HCEC 1CT (cell line): ENCODE measurements at places on chromosomes 11 and 22.

- DNase-seq, result no peak
Observed at GRCh38 chr11:16800382-16800781, 61.9 kb downstream of the C11orf58 start.

DNA sequence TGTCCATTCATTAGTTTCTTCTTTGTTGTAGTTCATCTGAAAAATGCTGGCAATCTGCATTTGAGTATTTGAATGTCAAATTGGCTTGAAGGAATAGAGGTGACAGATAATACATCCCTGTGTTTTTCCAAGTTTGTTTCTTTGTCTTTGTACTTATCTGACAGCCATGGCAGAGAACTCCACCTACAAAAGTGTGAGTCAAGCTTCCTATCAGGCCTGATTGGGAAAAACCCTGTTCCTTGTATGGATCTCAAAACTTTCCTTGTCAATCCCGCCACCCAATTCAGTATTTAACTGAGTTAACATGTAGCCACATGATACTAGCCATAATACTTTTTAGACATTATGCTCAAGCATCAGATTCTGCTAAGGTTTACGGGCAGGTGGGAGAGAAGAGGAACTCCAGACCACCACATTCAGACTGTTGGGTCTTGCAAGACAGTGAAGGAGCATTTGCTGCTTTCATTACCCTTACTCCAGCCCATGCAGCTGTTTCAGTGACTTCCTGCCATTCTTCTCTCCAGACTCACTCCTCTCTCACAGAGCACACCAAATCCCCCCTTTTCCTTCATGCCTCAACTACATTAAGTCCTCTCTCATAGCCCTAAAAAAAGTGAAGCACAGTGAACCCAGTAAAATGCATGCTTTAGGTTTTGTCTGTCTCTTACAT lies 65.9 kb downstream of the BLID start:
- DNase-seq, result no peak

DNA sequence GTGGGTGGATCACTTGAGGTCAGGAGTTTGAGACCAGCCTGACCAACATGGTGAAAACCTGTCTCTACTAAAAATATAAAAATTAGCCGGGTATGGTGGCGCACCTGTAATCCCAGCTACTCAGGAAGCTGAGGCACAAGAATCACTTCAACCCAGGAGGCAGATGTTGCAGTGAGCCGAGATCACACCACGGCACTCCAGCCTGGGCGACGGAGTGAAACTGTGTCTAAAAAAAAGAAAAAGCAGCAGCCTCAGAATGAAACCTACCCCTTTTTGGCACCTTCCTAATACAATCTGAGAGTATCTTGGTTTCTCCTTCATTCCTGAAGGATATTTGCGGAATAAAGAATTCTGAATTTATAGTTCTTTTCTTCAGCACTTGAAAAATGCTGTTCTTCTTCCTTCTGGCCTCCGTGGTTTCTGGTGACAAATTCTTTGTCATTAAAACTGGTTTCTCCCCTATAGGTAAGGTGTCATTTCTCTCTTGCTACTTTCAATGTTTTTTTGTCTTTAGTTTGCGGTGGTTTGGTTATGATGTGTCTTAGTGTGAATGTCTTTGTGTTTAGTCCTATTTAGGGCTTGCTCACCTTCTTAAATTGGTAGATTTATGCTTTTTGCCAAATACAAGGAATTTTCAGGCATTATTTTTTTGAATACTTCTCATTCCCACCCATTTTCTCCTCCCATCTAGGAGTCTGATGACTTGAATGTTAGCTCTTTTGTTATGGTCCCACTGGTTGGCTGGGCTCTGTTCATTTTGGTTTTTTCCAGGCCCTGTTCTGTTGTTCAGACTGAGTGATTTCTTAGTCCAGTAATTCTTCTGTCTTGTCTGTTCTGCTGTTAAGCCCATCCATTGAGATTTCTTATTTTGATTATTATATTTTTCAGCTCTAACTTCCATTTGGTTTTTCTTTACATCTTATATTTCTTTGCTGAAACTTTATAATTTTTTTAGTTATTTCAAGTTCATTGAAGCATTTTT lies 15.4 kb downstream of the ASRGL1 start:
- DNase-seq, result no peak

DNA sequence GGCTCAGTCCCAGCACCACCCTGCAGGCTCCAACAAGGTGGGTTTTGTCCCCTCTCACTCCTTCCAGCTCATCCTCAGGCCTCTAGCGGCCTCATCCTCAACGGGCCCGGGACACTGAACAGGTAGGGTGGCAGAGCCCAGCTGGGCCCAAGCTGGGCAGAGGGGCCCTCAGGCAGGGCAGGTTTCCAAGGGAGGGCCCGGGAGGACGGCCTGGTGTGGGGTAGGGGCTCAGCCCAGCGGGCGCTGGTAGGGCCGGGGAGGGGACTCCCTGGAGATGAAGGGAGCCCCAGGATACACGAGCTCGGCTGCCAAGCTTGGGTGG lies 2.5 kb upstream of the IFITM10 start:
- no peak for DNase-seq

DNA sequence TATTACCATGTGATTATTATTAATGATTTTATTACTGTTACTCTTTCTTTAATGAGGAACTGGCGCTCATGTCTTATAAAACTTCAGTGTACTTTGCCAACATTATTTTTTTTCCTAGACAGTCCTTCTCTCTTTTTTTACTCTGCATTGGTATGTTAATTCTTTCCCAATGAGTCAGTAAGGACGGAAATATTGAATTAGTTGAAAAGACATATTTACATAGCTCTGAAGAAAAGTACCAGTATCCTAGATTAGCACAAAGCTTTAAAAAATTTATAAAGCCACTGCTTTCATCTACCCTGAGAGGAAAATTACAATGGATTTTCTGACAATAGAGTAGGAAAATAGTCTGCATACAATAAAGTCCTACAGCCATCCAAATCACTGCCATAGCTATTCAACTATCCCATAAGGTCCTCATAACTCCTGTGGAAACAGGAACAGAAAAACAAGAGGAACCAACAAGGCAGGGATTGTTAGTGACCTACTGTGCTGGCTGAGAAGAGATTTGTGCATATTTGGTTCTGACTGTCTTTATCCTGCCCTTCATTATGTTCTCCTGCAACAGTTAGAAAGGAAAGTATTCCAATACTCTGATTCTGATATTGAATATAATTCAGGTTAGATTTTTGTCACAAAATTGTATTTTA lies 314.4 kb downstream of the AASDHPPT start:
- DNase-seq, result peak; percentile 79

DNA sequence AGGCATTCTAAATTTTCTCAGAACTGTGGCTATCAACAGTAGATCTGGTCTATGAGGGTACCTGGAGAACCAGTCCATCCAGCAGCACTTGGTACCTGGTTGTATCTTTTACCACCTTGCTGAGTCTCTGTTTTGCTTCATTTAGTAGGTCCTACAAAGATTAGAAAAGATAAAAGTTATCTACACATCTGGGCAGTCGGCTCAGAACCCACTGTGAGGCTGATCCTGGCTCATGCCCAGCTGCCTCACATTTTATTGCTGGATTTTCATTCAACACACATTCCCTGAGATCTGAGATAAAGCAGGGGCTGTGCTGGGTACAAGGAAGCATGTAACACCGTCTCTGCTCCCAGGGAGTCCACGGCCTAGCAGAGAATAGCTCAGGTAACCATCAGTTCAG lies 27.5 kb downstream of the ATP6V1E1 start:
- DNase-seq, result no peak

DNA sequence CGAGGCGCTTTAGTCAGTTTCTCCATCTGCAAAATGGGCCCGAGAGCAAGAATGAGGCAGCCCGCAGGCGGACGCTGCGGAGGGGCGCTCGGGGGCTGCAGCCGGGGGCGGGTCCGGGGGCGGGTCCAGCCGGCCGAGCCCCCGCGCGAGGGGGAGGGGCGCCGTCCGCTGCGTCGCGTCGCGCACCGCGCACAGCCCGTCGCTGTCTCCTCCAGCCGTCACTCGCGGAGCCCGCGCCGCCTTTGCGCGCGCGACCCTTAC lies 282 bp downstream of the PC start:
- DNase-seq, result no peak

GRCh38 chr11:9834291-9834690 lies 170.4 kb downstream of the SWAP70 start:
- no peak for DNase-seq

DNA sequence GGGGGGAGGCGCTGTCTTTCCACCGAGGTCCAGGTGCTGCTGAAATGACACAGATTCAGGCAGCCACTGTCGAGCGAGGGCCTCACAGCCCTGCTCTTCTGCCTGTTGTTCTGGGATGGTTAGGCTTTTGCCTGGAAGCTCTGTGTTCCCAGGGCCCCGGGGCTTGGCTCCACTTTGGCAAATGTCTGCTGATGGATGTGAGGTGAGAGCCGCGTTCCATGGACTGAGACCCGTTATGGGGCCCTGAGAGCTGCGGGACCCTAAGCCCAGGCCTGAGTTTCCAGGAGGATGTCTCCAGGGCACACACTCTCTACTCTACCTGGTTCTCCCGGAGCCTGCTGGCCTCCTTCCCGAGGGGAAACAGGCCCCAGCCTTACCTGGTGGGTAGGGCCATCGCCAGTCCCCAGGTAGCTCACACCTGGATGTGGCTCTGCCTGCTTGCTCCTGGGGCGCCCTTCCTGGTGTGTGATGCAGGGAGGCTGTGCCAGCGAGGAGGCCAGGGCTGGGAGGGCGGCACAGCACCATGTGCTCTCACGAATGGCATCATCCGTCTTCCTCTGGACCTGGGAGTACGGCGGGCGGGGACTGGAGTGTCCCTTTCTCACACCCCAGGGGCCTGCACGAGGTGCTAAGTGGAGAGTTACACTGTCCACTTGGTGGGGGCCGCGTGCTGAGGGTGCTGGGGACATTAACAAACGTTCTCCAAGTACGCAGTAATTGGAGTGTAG lies 435.5 kb downstream of the TBC1D22A start:
- no peak for DNase-seq

GRCh38 chr11:125313271-125314219 lies 149.0 kb downstream of the PKNOX2 start:
- DNase-seq, result no peak

DNA sequence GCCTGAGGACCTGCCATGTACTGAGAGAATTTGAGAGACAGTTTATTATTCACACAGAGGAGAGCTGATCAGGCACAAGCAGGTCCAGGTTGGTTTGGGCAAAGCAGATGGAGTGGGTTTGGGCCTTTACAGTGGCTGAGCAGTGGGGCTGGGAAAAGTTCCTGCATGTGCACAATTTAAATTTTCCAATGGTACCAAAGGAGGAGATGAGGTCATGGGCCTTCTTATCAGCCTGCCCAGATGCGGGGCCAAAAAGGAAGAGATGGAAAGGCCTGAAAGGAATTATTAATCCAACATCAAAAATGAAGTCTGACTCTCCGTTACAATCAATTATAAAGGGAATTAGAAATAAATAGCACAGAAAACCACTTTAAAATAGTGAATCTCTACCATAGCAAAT lies 367.6 kb downstream of the TMEM135 start:
- no peak for DNase-seq

GRCh38 chr11:36976741-36977140 lies 378.7 kb upstream of the RAG2 start:
- DNase-seq, result no peak

- no peak for DNase-seq
Observed at GRCh38 chr11:14593671-14594070, 49.9 kb upstream of the PDE3B start.

GRCh38 chr11:134530636-134531326 lies 118.7 kb upstream of the B3GAT1 start:
- DNase-seq, result no peak

DNA sequence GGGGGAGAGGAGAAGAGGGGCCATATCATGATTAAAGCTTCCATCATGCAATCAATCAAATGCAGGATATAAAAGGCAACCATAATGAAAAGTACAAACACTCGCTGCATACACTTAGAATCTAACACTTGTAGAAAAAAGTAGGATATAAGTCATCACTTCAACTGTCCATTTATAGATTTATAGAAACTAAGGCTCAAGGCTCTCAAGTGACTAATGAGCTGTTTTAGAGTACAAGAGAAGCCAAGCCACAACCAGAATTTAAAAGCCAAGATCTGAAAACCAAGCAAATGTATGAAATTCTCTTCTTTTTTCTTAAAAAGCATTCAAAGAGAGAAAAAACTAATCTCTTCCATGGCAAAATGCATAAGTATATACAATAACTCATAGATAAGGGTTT lies 160.2 kb upstream of the BLID start:
- DNase-seq, result no peak
